EH (cell line): ENCODE measurements at places on chromosomes 5 and 9.

DNA sequence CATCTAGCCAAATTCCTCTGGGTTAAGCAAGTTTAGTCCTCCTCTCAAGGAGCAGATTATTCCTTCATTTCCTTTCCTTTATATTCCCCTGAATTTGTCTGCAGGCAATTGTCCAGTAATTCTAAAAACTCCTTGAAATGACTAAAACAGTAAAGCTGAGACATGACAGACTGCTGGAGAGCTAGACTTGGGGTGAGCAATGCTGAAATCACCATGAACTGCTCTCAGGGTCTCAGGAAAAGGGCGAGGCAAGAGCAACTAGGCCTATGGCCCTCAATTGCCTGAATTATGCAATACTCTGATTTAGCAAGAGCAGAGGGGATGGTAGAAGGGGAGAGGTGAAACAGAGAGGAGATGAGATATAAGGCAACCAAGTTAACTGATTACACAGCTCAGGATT lies 172.9 kb upstream of the NREP start:
- peak; percentile 96 for DNase-seq

GRCh38 chr5:10599862-10600284 lies 36.0 kb downstream of the ANKRD33B start:
- peak; percentile 75 for DNase-seq

DNA sequence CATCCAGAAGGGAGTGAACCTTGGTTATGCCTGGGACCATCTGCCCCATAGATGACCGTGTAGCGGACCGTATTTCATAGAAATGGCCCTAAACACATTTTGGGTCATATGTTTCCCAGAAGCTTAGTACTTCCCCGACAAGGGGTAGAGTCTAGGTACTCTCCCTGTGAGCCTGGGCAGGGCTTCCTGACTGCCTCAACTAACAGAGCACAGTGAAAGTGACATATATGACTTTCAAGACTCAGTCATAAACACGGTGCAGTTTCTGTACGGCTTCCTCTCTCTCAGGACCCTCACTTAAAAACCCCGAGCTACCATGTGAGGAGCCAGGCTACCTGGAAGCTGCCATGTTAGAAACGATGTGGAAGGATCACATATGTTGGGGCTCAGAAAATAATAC lies 20.9 kb downstream of the C9orf57 start:
- no peak for DNase-seq

GRCh38 chr9:127741831-127742434 lies 6.8 kb upstream of the TOR2A start:
- peak; percentile 68 for DNase-seq

DNA sequence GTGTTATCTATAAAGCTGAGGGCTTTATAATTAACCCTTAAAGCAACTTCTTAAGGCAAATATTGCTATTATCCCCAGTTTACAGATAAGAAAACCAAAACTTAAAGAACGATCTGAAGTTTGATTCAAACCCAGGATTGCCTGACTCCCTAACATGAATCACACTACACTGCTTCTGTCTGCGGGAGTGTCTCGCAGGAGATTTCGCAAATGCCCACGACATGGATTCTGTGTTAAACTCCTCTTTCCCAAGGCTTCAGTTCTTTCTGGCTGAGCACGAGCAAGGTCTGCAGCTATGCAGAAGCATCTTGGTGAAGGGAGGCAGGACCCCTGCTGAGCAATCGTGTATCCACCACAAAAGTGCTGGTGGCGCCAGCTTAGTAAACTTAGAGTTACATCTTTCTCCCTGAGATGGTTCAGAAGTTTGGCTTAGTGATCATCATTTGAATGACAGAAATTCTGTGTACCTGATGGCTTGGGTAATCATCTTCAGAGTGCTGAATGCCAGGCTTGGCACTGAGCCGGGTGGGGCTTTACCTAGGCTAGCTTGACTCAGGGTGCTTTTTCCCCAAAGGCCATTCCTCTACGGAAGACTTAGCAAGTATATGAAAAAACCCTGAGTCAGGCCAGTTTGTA lies 81.4 kb upstream of the PIK3R1 start:
- DNase-seq = no peak

- peak; percentile 61 for DNase-seq
These were observed 82.6 kb downstream of the GALNT10 start for GRCh38 chr5:154273028-154273617.

GRCh38 chr5:97194366-97194765 lies 11.3 kb upstream of the RIOK2 start:
- no peak for DNase-seq

GRCh38 chr9:130200038-130200849 lies 28.0 kb downstream of the NCS1 start:
- no peak for DNase-seq

GRCh38 chr9:80791836-80792235 lies 897.5 kb downstream of the TLE1 start:
- DNase-seq = no peak

- no peak for DNase-seq
These were observed 28.9 kb downstream of the ZNF169 start for GRCh38 chr9:94287877-94288513.

DNA sequence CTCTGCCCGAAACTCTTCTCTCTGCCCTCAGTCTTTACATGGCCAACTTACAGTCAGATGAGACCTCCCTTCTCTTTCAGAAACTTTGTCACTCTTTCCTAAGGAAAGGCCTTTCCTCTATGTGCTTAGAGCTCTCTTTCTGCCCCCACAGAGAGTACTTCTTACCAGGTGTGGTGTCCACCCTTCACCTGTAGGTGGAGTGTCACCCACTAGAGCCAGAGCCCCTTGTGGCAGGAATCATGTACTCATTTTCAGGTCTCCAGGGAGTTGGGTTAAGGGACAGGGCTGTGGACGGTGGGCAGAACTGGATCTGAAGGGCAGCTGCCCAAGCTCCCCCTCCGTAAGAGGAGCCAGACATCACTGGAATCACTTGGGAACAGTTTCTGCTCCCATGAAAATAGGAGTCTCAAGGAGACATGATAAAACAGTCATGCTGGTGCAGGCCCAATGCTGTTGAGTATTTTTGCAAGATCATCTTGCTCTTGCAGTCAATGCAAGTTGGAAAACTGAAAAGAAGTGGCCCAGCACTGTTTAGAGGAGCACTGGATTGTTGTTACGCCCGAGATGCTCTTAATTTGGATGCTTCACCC lies 436.7 kb downstream of the ZSWIM6 start:
- peak; percentile 6 for DNase-seq

DNA sequence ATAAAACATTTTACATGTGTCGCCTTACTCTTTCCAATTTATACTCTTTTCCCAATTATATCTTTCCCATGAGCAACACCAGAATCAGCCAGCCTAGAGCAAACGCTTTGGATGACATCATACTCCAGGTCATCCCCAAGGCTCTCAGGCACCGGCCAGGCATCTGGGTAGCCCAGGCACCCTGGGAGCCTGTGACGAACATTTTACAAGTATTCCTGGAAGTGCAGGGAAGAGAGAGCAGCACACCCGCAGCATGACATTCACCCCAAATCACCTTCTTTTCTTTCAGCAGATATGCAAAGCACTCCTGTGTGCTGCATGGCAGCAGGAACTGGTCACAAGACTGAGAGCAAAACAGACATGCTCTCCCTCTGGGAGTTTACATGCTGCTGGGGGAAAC lies 75.7 kb upstream of the SMIM23 start:
- no peak for DNase-seq

DNA sequence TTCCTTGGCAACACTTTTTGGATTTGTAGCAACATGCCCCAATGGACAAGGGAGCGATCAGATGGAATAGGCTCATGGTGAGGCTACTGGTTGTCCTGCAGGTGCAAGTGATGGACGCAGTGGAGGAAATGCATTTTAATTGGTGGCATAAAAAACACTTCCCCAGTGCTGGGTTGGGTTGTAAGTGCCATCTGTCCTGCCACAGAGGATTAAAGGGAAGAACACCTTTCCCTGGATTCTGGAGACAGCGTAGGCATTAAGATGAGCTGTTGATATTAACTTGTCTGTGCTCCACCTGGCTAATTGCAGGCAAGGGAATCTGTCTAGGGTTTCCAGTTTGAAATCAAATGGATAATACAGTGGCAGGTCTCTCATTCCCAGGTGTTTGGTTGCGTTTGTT lies 173.4 kb downstream of the ZNF462 start:
- no peak for DNase-seq

GRCh38 chr5:44663991-44664710 lies 144.6 kb upstream of the MRPS30 start:
- no peak for DNase-seq

DNA sequence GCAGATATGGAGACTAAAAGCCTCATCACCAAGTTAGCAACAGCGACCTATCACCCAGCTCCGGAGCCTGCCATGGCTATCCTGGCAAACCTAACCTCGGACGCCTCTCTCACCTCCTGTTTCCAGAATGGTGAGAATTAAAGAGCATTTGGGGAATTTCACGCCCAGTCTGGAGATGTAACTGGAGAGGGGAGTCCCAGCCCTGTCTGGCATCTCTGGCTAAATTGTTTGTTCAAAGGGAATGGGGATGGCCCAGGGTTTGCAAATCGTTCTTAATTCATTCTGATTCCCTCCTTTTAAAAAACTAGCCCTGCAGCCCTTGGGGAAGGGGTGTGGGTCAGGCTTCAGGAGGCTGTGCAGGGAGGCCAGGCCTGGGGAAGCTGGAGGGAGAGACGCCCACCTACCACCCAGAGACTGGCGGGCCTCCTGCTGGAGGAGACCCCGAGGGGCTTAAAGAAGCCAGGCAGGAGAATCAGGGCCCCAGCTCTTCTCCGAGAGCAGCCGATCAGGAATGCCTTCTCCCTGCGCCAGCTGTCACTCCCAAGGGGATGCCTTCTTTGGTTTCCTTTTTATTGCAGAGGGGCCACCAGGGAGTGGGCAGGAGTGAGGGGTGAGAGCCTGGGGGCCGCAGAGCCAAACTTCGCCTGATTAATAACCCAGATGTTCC lies 964 bp upstream of the COL5A1 start:
- no peak for DNase-seq

DNA sequence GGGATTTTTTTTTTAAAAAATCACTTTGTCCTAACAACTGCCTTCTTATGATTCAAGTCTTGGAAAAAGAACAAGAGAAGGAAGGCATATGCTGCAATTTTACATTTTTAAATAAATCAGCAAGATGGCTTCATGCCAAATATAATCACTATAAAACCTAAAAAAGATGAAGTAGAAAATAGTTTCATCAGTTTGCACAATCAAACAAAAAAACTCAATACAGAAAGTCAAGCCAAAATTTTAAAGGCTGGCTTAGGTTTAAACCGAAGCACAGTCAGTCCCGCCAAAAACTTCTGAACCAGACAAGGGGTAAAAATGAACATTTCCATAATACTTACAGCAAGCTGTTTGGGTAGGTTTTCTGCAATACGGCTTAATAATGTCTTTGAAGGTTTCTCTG lies 57.3 kb downstream of the ZFR start:
- no peak for DNase-seq

GRCh38 chr9:106707291-106707690 lies 155.7 kb upstream of the ZNF462 start:
- DNase-seq = peak; percentile 58

DNA sequence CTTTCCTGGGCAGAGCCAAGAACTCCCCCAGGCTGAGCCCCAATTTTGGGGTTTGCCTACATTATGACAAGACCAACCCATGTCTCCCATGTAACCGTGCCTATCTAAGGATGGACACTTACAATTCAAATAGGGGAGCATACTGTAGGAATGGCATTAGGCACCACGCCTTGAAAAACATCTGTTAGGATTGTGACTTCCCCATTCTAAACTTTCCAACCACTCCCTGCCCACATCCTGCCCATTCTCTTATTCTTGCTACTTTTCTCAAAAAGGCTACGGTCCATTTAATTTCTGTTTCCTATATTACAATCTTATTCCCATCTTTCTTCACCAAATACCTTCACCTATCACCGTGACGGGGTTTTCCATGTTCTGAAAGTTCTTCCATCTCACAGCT lies 99.2 kb downstream of the LPAR1 start:
- DNase-seq = peak; percentile 29

- peak; percentile 84 for DNase-seq
These were observed 53.9 kb downstream of the ZNF474 start for GRCh38 chr5:122183098-122183787.

DNA sequence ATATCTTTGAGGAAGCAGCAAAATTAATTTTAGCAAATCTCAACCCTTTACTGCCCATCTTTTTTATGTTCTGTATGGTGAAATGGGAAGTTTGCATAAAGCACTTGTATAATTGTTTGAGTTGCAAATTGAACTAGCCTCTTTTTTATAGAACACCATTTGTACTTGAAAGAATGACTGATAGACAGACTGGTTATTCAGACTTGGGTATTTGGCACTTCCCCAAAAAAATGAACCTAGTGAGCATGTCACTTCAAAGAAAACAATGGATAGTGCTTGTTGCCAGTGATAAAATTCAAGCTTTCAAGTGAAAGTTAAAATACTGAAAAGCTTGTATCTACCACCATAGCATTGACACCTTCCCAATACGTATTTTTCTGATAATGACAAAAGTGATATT lies 115.8 kb downstream of the ERCC6L2 start:
- no peak for DNase-seq

- DNase-seq = peak; percentile 70
These were observed 185.9 kb downstream of the DAB2IP start for GRCh38 chr9:121837113-121837961.

DNA sequence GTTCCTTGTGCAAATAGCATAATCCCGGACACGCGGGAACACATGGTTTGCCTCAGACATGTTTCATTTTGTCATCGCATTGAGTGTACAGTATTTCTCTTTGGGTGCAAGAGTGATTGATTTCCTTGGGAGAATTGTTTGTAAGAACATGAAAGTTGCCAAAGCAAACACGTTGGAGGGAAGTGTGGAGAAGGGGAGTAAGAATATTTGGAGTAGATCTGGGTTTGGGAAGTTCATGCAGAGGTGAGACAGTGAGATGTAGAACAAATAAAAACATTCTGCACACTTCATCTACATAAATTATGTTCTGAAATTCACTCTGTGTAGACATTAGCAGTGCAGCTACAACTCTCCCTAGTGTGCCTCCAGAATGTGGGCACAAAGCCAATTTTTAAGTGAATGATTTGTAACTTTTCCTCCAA lies 24.0 kb downstream of the FOXD1 start:
- no peak for DNase-seq

- DNase-seq = no peak
These were observed 28.4 kb downstream of the ZFP62 start for GRCh38 chr5:180832638-180833068.

DNA sequence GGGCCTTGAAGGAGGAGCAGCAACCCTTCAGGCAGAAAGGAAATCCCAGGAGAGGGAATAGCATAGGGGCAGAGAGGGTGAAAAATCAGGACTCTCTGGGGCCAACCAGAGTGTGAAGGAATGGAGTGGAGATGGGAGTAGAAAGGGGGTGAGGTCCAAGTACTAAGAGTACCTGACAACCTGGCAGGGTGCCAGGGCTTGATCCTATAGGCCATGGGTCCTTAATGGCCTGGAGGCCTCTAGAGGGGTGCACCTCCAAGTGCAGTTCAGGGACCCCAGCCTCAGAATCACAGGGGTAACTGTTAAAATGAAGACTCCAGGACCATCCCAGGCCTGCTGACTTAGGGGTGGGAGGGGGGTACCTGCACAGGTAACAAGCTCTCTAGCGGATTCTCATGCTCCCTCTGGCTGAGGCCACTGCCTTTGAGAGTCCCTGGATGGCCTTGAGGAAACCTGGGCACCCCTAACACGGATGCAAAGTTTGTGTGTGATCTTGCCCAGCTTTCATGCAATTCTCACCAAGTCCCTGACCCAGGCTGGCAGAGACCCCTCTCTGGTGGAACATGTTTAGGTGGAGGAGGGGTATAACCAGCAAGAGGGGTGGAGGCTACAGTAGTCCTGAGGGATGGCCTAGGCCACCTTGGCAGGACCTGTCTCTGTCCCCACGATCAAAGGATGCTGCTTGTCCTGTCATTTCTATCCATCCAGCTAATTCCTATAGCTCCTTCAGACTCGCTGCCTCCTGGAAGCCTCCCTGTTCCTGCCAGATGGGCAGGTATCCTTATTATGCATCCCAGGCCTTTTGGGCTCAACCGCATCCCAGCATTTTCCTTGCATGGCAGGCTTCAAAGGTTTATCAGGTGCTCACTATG lies 17.6 kb upstream of the CSF1R start:
- no peak for DNase-seq
